NCI-H2081 treated with DMSO at 0.1 percent for 48 hours (cell line): ENCODE measurements at places on chromosomes 12 and 14.

DNA sequence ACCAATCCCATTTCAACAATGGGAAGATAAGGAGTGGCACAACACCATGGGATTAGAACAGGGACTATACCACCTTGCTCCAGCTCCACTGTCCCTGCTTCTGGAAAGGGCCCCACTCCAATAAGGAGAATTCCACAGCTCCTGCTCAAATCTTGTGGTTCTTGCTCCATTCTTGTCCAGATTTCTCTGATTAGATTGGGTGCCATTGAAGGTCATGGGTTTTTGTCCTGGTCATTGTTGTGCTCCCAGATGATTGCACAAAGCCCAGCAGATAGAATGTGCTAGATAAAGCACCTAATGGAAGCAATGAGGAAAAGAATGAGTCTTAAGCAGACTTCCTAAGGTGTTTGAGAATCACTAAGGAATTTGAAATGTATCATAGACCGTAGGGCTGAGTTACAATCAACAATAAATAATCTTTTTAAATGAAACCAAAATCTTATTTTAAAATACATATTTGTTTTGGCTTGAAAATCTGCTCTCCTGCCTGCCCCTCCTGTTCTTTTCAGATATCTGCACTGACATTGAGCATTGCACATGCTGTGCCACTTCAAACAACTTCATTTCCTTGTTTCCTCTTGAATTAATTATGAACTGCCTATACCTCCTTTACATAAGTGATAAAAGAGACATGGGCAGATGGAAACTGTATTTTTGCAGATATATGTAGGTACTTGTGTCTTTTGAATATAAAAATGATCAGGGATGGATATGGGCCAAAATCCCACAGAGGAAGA lies 115.9 kb downstream of the FGD4 start:
- no peak for DNase-seq

- no peak for DNase-seq
Observed at GRCh38 chr14:67385120-67385519, 25.0 kb downstream of the EIF2S1 start.

DNA sequence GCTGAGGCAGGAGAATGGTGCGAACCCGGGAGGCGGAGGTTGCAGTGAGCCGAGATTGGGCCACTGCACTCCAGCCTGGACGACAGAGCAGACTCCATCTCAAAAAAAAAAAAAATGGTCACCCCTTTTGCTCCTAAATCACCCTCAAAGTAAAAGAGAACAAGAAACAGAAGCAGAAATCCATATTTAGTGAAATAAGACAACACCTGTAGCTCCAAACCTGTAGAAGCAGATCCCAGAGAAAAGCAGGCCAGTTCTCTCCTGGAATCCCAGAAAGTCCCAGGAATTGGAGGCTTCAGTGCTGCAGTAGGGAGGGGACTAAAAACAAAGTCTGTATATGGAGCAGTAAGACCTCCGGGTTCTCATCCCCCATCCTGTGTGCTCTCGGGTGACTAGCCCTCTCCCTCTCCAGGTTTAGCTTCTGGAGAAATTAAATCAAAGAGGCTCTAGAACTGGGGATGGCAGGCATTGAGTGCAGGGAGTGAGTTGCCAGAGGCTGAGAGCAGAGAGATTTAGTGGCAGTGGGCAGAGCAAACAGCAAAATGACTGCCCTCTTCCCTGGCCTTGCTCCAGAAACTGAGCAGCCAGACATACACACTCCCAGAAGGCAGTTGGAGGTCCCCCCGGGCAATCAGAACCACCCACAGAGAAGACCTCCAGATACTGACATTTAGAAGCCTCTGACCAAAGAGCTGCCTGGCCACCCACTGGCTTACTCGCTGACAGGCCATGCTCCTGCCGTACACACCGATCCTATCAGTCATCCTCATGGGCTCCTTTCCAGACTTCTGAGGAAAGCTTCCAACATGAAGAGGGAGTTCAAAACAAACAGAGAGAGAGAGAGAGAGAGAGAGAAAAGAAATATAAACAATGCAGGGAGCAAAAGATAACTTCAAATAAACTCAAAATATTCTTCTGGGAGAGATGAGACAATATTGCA lies 6.3 kb upstream of the MLXIP start:
- peak; percentile 57 for DNase-seq

DNA sequence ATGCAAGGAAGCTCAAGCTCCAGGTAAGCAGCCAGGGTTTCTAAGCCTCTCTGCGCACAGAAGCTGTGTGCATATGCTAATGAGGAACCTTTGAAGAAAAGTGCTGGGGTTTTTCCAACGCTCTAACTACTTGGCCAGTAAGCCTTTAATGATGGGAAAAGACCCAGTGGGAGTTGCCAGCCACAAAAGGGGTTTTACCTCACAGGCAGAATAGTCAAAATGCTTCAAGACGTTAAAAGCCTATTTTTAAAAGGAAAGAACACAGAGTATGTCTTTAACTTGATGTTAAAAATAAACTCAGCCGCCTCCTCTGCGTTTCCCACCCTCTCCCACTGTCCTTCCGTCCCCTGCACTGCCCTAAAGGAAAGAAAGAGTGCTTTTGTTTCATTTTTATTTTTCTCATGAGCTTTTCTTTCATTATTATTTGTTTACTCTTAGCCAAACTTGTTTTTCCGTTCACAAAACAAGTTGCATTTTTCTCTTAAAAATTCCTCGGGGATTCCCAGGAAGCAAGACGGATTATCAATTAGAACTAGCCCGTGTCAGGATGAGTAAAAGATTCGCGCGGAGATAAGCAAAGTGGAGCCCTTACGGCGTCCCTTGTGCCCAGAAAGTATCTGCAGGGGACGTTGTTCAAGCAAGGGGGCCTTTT lies 209.8 kb upstream of the NUDT4 start:
- DNase-seq = no peak

DNA sequence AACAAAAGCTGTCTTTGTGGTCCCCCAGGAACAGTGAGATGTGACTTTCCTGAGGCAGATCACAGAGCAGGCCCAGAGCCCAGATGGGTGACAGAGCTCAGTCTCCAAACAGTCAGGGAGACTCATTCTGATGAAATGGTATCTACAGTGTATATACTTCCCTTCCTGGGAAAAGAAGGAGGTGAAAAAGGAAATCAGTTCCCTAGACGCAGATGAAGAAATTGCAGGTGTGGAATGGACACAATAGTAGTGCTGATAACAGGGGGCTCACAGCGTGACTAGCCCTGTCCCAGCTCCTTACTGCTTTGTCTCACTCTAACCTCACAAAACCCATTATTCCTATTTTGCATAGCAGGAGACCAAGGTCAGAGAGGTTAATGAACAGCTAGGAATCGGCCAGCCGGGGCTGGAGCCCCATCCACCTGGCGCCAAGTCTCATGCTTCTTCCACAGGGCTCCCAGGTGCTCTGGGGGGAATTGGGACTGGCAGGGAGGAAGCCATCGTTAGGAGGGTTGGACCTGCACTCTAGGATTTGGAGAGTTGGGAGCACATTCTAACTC lies 11.9 kb downstream of the KCNH3 start:
- DNase-seq = no peak

GRCh38 chr12:85733221-85733840 lies 102.9 kb downstream of the RASSF9 start:
- DNase-seq = no peak

GRCh38 chr14:48735607-48736006 lies 850.6 kb downstream of the RPS29 start:
- no peak for DNase-seq

DNA sequence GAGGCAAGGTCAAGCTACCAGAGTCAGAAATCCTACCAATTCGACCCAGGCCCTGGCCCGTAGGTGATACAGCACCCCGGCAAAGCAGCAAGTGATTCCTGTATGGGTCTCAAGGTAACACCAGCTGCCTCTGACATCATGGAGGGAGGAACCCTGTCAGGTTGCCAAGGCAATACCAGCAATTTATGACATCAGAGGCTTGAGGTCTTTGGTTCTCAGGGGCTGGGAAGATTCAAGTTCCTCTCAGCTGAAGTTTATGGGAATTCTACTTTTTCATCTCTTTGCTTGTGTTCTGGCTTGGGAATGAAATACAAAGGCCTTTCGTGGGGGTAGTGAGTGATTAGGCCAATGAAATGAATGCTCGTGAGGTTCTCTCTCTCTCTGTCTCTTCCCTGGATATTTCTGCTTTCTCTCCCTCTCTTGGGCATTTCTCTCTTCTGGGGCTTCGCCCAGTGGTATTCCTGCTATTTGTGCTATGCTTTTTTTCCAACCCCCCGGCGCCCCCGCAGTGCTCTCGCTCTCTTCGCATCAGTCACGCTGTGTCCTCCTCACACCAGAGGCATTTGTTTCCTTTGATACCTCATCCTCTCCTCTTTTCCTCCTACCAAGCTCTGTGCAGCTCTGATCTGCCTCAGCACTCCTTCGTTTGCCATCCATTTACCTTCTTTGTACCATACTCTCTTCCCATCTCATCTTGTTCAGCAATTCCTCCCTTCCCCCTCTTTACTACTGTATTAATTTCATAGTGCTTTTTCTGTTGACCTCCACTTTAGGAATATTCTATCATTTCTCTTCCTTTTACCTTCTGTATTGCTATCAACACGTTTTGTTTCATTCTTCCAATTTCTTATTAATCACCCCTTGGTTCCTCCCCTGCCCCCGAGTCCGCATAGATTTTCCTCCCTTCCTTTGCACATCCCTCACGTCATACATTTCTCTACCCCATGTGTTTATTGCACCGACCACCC lies 2.9 kb downstream of the ZFHX2 start:
- no peak for DNase-seq

DNA sequence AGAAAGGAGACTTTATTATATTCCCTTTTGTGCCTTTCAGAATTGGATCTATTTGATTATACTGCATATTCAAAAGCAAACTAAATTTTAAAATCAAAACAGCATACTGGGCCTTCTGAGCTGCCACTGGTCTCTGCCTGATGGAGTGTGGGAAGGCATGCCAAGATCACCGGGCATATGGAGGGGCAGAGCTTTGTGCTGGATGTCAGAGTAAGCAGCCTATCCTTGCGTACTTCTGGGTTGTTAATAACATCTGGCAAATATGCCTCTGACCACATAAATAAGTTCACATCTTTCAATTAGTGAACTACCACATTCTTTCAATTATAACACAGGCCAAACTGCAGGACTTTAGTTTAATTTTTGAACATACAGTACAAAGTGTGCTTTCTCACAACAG lies 18.3 kb downstream of the MLH3 start:
- no peak for DNase-seq

DNA sequence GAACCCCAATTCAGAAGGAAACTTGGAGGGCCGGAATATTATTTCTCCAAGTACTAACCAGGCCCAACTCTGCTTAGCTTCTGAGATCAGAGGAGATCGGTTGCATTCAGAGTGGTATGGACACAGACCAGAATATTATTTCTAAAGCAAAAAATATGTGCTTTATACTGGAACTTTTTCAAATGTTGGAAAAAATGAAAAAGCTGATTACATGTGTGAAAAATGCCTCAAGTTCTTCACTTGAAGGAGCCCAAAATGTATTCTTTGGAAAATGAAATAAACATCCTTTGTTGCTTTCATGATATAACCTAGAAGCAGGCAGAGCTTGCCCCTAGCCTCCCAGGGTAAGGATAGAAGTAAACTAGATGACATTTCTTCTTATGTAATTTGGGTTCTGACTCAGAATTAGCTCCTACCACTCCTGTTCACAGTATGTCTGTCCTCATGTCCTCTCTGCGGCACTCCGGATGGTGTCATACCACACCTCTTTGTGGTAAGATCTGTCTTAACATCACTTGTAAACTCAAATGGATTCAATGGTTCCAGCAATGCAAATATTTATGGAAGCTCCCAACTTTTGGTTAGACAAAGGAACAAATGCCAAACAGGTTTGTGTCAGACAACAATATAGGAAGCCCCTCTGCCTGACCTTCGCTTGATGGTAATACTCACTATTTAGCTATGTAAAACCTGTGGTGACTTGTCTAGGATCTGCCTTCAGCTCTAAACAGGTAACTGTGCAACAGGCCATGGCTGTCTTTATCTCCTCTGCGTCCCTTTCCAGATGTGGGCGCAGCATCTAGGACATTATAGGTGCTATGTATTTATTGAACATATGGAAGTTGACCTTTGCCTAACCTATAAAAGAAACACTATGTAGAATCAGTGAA lies 178.5 kb downstream of the SSPN start:
- no peak for DNase-seq

DNA sequence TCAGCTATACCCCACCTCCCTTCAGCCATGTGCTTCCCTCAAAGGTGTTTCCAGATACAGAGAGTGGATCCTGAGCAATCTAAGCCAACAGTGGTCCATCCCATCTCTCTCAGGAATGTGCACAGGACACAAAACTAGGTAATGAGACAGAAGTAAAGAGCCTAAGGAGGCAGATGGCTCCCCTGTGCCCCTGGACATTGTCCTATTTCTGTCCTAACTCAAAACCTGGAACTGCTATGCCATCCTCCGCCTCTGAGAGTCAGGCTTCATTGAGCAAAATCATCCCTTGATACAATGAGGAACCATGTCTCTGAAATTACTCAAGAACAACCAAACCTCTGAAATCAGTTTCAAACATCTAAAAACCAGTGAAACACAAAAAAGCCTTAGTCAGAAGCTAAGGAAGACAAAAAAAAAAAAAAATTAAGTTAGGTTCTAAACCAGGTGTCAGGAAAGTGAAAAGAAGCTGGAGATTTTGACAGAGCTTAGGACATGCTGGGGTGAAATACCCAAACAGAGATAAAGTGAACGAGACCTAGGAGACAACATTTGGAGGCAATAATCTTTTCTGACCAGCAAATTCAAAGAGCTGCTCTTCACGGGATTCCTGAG lies 200.3 kb upstream of the PLEKHG7 start:
- DNase-seq = no peak

DNA sequence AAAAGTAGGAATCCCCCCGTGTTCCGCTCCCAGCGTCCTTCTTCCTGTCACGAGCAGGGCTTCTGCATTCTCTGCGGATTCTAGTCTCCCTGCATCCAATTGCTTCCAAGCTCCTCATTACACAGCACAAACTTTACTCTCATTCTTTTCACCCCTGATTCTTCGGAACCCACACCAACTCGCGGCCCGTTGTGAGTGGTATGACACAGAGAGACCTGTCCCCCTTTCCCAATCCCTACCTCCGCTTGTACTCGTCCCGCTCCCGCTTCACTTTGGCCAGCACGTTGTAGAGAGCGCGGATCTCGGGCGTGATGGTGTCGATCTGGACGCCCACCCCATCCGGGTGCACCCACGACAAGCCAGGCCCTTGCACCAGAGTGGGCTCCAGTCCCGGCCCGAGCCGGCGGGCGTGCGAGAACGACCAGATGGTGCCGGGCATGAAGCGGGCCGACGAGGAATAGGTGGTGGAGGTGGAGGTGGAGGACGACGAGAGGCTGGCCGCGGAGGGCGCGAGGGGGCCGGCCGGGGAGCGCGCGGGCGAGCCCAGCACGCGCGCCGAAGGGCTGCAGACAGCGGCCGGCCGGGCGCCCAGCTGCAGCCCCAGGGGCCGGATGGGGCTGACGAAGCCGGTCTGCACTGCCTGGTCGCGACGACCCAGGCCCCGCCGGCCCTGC lies 687 bp downstream of the IFFO1 start:
- no peak for DNase-seq
